Stimulated activated CD4-positive, alpha-beta T cell treated with anti-CD3 and anti-CD28 coated beads, Interleukin-1b, Interleukin-23, amount 100 ng/mL, for 24 hours (primary cell): ENCODE measurements at places on chromosomes 11 and 22.
A peak's percentile ranks its signal among the peaks of the same experiment; 100 is the strongest.

GRCh38 chr11:65545853-65546216, 12.3 kb downstream of the LTBP3 start:
- DNase-seq: no peak

GRCh38 chr22:28952857-28953256, 69.5 kb downstream of the ZNRF3 start:
- no peak for DNase-seq

GRCh38 chr22:39117585-39118191, 20.6 kb downstream of the APOBEC3H start:
- peak; percentile 36 for DNase-seq

DNA sequence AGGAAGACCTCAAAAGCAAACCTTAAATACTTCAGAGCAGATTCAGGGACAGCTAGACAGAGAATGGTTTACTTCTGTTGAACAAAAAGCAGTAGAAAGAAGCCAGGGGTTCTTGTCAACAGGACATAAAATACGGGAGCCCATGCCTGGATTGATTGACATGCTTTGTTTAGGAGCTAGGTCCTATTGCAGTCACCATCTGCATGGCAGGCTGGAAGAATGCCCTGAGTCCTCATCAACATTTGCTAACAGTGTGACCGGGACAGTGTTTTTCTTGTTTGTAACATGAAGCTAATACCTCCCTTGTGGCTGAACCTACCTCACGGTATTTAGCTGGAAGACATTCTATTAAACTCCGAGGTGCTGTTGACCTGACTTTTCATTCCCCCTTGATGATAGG, 225.4 kb downstream of the NTM start:
- no peak for DNase-seq

DNA sequence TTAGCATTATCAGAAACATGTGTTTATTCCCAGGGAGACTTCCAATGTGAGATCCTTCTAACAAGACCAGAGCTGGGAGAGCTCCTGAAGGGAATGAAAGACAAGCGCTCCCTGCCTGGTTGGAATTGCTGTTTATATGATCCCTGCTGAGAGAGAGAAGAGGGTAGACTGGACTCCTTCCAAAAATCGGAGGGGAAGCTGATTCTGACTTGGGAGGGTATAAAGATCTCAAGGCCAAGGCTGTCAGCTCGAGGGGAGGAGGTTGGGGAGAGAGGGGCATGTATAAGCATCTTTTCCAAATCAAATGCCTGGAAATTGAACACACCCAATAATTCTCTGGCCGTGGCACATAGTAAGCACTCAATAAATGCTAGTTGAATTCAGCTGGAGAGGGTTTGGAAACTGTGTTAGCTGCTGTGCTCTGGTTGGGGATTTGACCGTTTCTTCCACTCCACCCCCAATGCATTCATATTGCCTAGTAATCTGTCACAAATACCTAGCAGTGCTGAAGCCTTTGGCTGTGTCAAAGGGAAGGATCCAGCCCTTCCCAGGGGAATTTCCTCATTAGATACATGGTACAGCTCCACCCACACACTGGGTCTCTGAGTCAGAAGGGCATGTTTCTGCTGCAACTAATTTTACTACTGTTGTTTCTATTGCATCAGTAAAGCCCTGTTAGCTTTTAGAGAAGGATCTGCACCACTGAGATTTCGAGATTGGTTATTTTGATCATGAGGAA, 61.5 kb downstream of the CACNG2 start:
- no peak for DNase-seq

DNA sequence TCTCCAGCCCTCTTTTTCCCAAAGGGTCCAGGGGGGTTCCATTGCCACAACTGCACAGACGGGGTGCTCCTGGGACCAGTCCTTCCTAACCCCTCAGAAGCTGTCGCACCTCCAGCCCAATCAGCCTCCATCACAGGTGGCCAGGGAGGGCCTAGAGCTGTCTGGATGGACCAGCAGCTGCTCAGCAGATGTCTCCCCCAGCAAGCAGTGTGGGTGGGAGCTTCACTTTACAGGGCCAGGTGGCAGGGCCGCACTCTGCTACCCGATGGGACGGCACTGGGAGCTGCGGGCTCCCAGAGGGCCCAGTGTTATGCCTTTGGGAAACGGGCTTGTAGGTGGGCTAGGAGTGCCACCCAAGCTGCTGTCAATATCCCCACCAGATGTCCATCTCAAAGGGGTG, 120.5 kb downstream of the DSCAML1 start:
- DNase-seq: no peak

DNA sequence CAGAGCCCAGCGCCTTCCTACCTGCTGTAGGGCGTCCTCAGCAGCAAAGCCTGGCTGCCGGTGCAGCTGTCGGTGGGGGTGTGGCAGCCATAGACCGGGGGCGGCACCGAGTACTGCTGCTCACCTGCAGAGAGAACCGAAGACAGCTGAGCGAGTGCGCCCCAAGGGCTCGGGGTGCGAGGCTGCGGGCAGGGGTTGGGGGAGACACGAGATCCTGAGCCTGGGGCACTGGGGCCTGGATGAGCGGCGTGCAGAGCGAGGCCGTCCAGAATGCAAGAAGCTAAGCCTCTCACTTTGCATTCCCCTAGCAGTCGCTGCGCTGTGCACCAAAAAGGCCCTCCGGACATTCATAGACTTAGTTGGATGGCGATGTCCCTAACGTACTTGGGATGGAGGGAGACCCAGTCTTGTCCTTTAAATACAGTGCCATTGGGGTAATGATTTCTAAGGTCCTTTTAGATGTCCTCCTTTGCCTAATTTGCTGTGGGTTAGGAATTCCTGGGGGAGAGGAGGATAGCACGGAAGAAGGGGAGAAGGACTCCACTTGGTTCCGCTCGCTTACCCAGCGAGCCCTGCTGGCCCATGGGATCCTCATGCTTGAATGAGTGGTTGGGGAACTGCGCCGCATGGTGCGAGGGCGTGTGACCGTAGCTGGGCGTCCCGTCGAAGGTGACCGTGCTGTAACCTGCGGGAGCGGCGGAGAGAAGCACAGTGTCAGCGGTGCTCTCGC, 7.2 kb downstream of the WT1 start:
- no peak for DNase-seq

GRCh38 chr11:91978747-91979146, 245.9 kb upstream of the FAT3 start:
- DNase-seq: no peak

GRCh38 chr11:16469968-16470367, 113.6 kb upstream of the SOX6 start:
- no peak for DNase-seq

DNA sequence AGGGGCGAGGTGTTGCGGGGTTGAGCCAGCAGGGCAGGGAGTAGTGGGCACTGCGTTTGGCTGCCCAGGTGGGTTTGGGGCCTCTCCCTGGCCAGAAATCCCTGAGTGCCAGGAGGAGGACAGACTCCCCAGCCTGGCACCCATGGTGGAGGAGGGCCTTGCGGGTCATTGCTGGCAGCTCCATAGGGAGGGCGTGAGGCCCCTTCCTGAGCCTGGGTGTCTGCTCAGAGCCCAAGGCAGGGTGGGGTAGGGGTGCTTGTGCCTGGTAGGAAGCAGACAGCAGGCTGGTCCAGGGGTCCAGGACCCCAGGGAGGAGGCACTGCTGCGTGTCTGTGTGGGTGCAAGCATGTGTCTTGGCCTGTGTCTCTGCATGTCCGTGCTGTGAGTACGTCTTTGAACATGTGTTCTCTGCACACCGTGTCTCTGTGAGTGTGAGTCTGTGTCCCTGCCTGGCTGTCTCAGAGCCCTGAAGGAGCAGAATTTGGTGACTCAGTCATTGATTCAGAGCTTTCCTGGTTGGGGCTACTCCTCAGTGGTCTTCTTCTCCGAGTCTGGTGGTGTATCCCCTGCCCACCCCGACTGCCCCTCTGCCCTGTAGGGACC, 3.9 kb downstream of the TSPAN4 start:
- no peak for DNase-seq

GRCh38 chr11:128365044-128365443, 222.3 kb downstream of the ETS1 start:
- DNase-seq: no peak

DNA sequence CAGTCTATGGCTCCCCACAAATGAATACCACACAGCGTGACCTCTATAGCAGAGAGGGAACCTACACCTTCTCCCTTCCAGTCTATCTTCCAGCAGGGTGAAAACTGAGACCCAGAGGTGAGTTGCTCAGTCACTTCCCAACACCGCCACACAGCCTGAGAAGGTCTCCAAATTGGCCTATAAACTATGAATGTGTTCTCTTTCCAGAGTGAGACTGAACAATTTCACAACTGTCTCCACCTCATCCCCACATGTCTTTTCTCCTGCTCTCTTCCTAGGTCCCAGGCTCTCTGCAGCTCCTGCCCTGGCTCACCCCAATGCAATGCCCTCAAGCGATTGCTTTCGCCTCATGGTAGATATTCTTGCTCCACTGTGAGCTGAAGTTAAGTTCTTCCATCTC, 14.0 kb downstream of the CLMP start:
- DNase-seq: no peak

- DNase-seq: no peak
Observed at GRCh38 chr22:25829808-25830777, 88.1 kb downstream of the MYO18B start.

DNA sequence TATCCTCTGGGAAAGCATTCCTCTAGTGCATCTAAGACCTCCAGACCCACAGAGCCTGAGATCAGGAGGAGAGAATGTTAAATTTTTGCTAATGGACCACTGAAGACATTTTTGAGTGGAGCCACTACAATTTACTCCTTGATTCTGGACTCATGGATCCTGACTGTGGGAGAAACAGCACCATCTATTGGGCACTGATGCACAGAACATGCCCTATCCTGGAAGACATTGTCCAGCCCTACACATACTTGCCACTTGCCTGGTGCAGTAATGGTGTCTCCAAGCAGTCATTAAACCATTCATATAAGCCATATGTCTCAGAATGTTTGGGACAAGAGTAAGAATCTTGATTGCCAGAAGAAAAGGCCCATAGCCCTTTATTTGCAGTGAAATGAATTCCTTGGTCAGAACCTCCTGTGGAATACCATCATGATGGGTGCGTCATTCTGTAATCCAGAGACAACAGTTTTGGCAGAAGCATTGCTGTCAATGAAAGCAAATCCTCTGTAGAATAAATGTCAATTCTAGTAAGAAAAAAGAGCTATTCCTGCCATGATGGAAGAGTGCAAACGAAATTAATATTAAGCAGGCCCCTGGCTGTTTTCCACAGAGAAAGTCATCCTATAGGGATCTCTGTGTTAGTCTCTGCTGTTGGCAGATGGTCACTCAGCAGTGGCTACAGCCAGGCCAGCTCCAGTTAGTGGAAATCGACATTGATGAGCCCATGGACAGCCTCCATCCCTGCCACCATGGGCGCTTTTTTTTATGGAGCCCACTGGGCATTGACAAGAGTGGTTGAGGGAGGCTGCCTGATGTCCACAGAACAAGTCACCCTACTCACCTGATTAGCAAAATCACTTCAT, 43.5 kb downstream of the GGTLC2 start:
- no peak for DNase-seq

GRCh38 chr11:95100191-95100648, 10.6 kb downstream of the ENDOD1 start:
- no peak for DNase-seq

- DNase-seq: no peak
Observed at GRCh38 chr11:100594320-100594719, 92.8 kb upstream of the ARHGAP42 start.

DNA sequence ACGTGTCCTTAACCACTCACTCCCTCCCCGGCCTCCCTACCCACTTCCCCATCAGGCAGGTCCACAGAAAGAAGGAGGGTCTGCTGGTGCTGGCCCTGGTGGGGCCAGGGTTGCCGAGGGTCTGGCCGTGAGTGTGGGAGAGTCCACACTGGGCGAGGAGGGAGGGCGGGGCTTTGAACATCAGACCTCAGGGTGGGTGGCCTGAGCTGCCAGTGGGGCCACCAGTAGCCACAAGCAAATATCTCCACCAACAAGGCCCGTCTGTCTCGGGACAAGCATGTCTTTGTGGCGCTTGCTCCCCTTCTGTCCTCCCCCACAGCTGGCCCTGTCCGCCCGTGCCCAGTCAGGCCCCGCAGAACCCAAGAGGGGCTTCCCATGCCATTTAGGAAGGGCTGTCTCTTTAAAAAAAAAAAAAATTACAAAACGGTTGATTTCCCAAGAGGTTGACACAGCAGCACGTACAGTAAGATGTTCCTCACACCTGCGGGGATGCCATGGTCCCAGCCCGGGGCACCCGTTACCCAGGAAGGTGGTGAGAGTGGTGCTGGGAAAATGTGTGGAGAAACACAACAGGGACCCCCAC, 17.7 kb upstream of the TALDO1 start:
- DNase-seq: no peak

DNA sequence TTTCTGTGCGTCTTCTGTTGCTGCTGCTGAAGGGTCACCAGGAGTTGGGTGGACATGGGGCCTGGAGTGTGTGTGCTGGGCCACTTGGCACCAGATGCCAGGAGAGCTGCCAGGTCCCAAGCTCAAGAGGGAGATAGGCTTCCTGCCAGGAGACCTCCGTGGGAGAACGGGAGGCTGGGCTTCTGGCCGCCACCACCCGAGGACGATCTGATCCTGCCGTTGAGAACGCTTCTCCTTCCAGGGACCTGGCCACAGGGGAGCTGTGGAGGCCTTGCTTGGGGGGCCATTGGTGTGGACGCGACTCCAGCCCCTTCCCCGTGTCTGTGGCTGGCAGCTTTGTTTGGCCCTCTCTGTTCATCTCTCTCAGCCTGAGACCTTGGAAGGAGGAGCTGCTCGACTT, 2.4 kb downstream of the BRSK2 start:
- no peak for DNase-seq

GRCh38 chr22:17137170-17137569, 16.0 kb upstream of the TMEM121B start:
- DNase-seq: no peak

GRCh38 chr22:41479671-41480396, 10.9 kb downstream of the ACO2 start:
- no peak for DNase-seq

GRCh38 chr11:80414181-80415165, 973.6 kb upstream of the TENM4 start:
- no peak for DNase-seq

DNA sequence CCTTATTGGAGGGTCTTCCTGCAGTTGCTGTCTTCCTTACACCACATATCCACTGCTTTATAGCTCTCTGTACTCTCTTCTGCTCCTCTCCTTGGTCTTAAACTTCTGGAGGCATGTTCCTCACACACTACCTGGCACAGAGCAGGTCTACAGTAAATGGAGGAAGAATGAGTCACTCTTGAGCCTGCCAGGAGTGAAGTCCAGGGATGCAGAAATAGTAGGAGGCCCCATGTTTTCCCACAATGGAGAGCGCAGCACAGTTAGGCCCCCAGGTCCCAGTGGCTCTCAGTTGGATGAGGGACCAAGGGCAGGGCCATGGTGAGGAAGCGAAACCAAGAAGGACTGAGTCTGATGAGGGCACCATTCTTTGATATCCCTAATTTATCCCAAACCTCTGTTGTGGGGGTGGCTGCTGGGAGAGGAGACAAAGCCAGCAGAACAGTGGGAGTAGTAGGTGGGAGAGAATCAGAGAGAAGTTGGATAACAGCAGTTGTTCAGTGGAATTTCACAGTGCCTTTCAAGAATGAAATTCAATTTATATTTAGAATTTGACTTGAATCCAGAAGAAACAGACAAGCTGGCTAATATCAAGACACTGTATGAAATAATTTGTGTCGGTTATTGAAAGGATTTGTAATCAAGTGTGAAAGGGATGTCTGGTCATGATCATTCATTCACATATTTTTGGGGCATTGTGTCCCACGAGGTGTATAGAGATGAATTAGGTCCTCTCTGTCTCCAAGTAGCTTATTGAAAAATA, 187.8 kb downstream of the HIPK3 start:
- no peak for DNase-seq

- DNase-seq: no peak
Observed at GRCh38 chr22:34950489-34950888, 115.5 kb upstream of the ISX start.

- peak; percentile 10 for DNase-seq
Observed at GRCh38 chr11:77821349-77821851, 456 bp downstream of the AAMDC start.

- DNase-seq: no peak
Observed at GRCh38 chr22:46660604-46661201, 40.5 kb downstream of the GRAMD4 start.
